ENCODE measurements at places on chromosomes 2 and 18. TPM values are rescaled to one million over a fixed set of nuclear protein-coding genes. Genes with fewer than 3 reads are reported as not detected.

DNA sequence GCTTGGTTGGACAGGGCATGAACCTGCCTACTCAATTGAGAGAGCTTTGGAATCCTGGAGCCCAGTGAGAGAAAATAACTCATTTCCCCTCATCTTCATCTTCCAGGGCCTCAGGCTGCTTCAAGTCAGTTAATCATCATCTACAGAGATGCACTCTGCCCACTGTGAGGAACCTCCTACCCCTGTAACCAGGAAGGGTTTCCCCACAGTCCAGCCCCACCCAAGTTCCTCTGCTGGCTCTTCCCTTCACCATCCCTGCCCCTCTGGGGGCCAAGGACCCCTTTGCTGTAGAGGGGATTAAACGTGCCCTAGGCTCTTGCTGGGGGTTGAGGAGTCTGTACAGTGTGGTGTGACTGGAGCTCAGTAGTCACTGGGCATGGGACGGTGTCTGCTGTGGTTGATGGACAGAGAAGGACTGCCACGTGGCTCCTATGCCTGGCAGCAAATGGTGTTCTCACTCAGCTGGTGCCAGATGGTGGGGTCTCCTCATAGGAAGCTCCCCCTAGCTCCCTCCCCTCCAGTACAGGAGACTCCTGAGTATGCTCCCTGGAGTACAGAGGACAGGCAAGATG lies 29.5 kb upstream of the LGALSL start:
- no peak for DNase-seq

- no peak for DNase-seq
These were observed 499.9 kb downstream of the SLC4A3 start for GRCh38 chr2:220127311-220127710.

- DNase-seq: no peak
These were observed 28.9 kb downstream of the KLF7 start for GRCh38 chr2:207136874-207137273.

- peak; percentile 38 for DNase-seq
These were observed 89.2 kb downstream of the SH3RF3 start for GRCh38 chr2:109218087-109218791.

DNA sequence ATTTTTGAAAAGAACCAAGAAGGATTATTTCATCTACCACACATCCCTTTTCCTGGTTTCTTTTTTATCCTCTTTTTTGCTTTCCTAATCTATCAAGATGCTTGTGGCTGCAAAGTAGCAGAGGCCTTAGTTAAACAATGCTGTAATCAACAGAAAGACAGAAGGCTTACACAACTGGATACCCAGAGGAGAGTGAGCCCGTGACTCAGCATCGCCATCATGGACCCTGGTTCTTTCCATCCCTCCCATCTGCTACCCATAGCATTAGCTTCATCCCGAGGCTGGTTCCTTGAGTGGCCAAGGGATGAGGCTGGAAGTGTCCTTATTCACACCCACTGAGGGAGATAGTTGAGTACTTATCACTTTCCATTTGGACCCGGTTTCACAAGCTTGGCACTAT lies 7.5 kb upstream of the HAAO start:
- DNase-seq: no peak

DNA sequence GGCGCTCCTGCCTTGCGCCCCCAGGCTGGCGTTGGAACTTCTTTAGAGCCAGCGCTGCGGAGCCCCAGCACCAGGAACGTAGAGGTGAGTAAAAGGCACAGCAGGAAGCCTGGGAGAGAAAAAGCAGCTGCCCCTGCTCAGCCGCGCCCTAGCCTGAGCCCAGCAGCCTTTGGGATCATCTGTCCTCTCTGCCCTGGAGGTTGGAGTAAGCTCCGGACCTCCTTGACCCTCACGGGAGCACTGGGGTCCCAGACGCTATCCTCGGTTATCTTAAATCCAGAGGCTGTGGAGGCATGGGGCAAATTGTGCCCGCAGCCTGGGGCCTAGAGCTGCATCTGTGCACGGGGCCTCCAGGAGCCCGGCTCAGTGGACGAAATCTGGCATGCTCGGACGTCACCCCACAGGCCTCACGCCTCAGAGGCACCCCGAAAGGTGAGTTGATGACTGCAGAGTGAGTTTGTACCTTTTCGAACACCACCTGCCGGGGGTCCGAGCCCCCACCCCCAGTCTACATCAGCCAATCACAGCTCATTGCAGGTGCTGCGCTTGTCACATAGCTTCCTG lies 1.6 kb upstream of the SLC66A2 start:
- no peak for DNase-seq

GRCh38 chr2:33907866-33908265 lies 308.8 kb upstream of the FAM98A start:
- DNase-seq: no peak

MOGAT1 gene
- total RNA-seq: not detected
